ENCODE measurements at places on chromosomes 5 and 9.

GRCh38 chr9:5040730-5041389 is 55.8 kb downstream of the JAK2 start:
- DNase-seq, result no peak

DNA sequence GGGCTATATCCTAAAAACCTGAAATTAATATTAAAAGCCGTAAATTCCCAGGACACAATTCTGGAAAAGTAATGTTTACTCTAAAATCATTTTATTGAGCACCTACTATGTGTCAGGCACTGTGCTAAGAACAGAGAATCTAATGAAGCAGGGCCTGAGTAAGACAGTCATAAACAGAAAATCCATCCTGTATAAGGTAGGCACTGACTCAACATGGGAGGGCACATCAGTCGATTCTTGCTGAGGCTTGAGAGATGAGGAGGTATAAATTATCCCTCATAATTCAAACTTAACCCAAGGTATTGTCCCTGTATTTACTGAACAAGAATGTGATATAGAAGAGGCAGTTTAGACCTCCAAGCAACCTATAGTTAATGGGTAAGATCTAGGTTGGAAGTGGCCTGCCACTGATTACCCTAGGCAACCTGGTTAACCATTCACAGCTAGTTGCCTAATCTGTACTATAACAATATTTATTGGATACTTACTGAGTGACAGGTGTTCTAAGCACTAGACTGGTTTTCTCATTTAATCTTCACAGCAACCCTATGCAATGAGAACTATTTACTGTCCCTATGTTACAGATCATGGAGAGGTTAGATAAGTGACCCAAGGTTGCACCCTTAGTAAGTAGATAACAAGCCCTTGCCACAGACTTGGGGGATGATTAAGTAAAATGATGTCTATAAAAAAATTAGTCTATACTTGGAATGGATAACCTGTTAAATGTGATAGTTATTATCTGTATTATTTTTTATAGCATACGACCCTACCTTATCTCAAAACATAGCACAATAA is 317.7 kb downstream of the PDE4D start:
- DNase-seq, result no peak

GRCh38 chr9:25396828-25397227 is 281.4 kb downstream of the TUSC1 start:
- DNase-seq, result no peak

DNA sequence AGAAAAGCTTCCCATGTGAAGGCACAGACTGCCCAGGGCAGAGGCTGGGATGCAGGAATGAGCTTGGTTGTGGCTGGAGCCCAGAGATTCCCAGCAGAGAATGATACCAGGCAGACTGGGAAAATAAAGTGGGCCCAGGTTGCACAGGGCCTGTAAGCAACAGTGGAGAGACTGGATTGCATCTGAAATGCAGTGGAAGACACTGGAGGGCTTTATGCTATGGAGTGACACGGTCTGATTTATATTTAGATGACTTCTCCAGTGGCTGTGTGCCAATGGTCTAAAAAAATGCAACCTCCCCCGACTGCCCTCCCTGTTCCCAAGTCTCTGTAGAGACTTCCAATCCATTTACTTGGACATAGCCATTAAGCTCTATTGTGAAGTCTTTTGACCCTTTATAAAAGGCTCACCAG is 951.1 kb upstream of the DMAC1 start:
- no peak for DNase-seq

DNA sequence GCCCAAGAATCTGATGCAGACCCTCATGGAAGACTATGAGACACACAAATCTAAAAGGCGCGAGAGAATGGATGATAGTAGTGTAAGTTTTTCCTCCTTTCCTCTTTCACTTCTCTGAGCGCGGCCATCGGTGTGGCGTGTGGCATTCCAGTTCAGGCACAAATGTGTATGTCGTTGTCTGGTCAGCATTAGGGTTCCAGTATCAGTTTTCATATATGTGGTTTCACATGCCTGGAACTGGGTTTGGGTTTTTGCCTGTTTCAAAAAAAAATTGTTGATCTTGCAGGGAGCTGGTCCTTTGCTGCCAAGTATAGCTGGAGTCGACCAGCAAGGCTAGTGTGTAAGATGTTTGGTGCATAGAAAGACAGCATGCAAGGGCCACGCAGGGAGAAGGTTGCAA is 51.5 kb downstream of the C9orf152 start:
- DNase-seq, result no peak

DNA sequence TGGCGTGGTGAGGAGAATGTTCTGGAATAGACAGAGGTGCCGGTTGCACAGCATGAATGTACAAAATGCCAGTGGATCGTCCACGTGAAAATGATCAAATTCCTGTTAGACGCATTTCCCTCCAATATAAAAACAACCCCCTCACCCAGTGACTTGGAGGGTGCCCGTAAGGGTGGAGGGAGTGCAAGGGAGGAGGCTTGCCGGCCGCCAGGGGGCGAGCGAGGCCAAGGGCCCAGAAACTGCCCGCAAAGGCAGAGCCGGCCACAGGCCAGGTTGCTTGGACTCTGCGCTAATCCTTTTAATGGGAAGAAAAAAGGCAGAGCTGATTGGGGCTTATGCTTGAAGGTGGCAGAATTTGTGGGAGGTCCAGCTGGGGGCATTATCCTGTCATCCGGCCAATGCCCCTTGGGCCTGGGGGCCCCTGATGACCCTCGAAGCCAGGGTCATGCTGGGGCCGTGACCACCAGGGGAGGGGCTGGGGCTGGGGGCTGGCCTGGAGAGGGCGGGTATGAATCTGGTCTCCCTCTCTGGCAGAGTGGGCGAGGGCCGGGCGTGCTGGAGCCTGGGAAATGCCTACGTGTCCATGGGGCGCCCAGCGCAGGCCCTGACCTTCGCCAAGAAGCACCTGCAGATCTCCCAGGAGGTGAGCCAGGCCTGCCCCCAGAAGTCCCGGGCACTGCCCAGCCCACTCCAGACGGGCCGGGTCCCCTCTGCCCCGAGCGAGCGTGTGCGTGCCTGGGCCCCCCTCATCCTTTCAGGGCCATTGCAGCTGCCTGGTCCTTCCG is 12.0 kb downstream of the GPSM1 start:
- peak; percentile 77 for DNase-seq

GRCh38 chr5:26807231-26808199 is 230.9 kb downstream of the CDH9 start:
- no peak for DNase-seq

DNA sequence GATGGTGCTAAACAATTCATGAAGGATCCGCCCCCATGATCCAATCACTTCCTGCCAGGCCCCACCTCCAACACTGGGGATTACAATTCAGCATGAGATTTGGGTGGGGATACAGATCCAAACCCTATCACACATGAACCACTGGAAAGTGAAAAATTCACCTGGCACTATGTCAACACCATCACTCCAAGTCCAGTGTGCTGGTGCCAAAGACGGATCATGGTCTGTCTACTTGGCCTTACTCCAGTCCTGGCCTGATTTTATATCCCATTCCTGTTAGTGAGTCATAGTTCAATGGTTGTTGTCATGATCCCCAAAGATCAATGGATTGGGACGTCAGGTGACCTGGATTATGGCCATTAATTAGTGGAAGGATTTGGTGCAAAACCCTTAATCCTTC is 147.4 kb upstream of the RPS23 start:
- no peak for DNase-seq
